ENCODE measurements at places on chromosomes 4 and X.

GRCh38 chr4:186587416-186588018 is 32.1 kb upstream of the MTNR1A start:
- DNase-seq: peak; percentile 78

GRCh38 chr4:180560896-180561295 is 1682.3 kb upstream of the TENM3 start:
- peak; percentile 10 for DNase-seq

GRCh38 chr4:968221-968620 is 5.1 kb downstream of the DGKQ start:
- no peak for DNase-seq

- DNase-seq: no peak
Observed at GRCh38 chr4:29375716-29376115, 1344.5 kb upstream of the PCDH7 start.

- no peak for DNase-seq
Observed at GRCh38 chrX:109818976-109819375, 85.9 kb upstream of the ACSL4 start.

DNA sequence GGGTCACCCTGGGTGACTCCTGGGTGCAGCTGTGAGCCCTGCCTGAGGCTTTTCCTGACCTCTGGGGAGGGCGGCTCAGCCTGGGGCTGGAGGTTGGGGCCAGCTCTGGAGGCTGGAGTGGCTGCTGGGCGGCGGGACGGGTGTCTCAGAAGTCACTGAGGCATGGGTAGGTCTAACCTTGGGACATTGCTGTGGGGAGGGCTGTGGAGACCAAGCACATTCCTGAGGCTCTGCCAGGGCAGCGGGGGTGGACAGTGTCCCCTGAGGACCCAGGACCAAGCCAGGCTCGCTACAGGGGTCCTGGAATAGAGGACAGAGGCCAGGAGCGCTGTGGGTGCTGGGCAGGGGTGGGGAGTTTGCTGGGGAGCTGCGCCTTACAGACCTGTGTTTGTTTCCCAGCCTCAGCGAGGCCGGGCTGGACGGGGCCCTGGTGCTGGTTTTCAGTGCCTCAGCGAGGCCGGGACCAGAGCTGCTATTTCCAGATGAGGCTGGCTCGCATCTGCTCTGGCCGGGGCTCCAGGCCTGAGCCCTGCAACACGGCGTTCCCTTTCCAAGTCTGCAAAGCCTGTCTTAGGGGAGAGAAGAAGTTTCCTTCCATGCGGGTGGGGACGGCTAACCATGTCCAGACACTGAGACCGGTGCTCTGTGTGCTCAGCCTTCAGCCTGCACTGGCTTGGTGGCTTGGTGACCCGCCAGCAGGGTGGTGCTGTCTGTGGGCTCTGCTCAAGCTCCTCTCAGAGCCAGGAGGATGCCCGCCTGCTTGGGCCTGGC is 3.0 kb upstream of the SLC25A6 start:
- no peak for DNase-seq

GRCh38 chr4:110902500-110902899 is 279.6 kb upstream of the PITX2 start:
- DNase-seq: no peak

GRCh38 chr4:170522427-170522970 is 432.7 kb upstream of the AADAT start:
- DNase-seq: no peak

GRCh38 chrX:19554786-19555185 is 39.5 kb upstream of the MAP3K15 start:
- DNase-seq: peak; percentile 42

DNA sequence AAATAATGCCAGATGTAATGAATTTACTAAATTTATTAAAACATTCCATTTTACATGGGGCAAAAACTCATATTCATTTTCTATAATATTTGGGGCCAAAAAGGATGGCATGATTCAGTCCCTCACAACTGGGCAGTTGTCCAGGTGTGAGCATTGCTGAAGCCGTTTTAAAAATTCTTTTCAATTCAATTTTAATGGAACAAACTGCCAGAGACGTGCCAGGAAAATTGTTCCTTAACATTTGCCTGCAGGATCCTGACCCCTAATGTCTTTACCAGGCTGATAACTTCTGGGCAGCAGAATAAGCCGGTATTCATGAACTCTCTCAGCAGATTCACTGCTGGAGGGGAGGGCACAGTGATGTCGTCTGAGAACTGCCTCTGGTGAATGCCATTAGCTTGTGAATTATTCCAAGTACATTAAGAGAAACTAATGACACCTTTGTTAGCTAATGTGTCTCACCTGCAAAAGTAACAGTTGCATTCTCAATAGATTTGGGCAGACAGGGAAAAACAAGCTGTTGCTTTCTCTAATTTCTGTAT is 1445.1 kb upstream of the TENM3 start:
- no peak for DNase-seq

- no peak for DNase-seq
Observed at GRCh38 chr4:128853741-128854140, 44.2 kb downstream of the JADE1 start.

- DNase-seq: no peak
Observed at GRCh38 chr4:153233761-153234371, 29.6 kb downstream of the TRIM2 start.

- no peak for DNase-seq
Observed at GRCh38 chr4:187268940-187269339, 545.3 kb upstream of the FAT1 start.

- DNase-seq: no peak
Observed at GRCh38 chr4:185263419-185263818, 54.0 kb downstream of the SNX25 start.

GRCh38 chr4:25258980-25259578 is 25.2 kb downstream of the PI4K2B start:
- no peak for DNase-seq

- DNase-seq: no peak
Observed at GRCh38 chr4:81205302-81205701, 9.7 kb downstream of the PRKG2 start.

GRCh38 chrX:69032601-69033000 is 132.7 kb downstream of the PJA1 start:
- DNase-seq: no peak

DNA sequence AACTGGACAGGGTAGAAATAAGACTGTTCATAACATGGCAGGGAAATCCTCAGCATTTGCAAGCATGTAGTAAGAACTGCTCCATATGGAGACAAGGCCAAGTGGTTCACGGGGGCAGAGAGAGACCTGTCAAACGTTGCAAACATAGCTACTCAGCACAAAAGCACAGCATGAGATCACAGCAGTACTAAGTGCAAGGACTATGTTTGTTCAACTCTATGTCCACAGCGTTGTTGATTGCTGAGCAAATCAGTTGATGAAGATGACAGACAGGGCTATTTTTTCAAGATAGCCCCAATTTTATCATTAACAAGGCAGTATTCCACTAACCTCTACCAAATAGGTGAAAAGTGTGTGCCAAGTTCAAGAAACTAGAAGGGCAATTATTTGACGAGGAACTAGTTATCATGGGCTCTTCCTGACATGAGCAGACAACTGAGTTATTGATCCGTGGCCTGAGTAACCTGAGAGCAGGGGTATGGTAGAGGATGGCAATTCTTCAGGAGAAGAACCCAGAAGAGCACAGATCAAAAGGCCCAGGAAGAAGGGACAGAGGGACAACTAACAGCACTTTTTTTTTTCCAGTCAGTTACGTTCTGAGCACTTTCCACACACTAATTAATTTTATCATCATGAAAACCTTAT is 57.4 kb downstream of the SPOCK3 start:
- DNase-seq: no peak

Data from suppressor macrophage (primary cell).